ENCODE measurements at places on chromosomes 2 and 18.

- peak; percentile 40 for DNase-seq
Measured at GRCh38 chr18:63016270-63016669, 300.9 kb downstream of the PHLPP1 start.

- DNase-seq = no peak
Measured at GRCh38 chr18:10930076-10930475, 219.3 kb downstream of the PIEZO2 start.

DNA sequence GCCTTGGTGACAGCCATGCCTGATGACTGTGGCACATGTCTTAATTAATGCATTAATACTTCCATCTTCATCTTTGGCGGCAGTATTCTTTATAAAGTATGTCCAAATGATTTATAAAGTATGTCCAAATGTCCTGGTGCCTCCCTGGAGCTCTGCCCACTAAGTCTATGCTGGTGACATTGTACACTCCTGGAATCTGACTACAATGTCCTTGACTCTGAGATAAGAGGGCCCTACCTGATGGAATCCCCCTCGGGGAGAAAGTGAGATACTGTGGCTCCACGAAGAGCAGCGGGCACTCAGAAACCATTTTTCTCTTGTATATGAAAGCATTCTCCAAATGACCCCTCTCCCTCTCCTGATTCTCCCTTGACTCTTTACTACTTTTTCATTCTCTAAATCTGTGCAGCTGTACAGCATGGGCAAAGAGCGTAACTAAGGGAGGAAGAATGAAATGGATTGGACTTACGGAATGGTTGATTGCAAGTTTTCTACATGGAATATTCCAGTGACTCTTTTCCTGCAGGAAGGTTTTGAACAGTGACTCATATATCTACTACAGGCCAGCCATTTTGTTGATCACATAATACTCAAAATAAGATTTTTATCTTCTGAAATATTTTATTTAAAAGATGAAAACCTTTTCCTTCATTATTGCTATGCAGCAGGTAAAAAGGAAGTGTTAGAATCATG, 17.3 kb downstream of the RAB12 start:
- DNase-seq = no peak

DNA sequence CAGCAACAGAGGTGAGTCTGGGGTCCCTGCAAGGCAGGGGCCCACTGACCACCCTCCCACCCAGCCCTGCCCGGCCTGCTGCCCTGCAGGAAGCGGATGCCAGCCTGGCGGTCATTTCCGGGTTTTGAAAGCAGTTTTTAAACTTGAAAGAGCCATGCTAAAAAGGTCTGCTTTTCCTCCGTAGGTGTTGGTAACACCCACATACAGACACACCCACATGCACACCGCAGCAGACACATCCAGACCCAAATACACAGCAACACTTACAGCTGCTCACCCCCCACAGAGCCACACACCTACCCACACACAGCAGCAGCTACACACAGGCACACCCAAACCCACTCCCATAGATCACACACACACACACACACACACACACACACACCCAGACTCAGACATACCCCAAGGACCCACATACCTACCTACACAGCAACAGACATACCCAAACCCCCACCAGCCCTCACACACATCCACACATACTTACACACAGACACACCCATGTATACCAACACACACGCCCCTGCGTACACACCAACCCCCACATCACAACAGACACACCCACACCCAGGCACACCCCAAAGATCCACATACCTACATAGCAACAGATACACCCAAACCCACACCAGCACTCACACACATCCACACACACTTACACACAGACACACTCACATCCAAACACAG, 7.6 kb downstream of the ZFP36L2 start:
- no peak for DNase-seq

GRCh38 chr2:13686262-13686661, 946.3 kb upstream of the LRATD1 start:
- no peak for DNase-seq

DNA sequence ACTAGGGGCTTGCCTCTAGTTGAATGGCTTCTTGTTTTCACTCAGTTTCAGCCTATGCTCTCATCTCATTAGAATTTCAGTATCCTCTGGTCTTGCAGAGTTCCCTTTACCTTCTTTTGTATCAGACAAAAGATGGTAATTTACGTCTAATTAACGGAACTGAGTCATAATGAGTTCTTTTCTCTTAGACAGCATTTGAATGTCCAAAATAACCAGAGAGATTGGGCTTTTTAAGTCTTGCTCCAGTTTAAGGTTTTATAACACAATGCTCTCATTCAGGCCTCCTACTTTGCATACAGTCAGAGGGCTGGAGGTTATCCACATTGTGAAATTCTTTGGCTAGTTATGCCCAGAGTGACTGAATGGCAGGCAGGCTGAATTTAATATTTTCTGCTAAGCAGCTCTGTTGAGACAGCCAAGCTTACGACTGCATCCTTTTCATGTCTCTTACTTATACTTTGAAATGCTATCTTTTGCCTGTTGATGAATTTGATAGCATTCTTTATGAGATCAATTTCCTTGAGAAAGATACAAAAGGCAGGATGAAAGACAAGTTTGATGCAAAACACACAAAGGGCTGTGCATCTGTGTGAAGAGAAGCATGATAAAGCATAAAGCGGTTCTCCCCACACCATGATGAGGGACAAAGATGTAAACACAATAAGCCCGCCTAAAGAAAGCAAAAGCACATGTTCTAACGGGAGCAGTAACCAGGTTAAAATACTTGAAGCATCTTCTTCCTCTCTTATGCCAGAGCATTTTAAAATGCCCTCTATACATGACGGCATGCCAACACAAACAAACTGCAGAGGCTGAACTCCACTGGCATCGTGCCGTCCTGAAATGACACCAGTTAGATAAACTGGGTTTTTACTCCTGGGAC, 90.0 kb downstream of the CDH2 start:
- no peak for DNase-seq

DNA sequence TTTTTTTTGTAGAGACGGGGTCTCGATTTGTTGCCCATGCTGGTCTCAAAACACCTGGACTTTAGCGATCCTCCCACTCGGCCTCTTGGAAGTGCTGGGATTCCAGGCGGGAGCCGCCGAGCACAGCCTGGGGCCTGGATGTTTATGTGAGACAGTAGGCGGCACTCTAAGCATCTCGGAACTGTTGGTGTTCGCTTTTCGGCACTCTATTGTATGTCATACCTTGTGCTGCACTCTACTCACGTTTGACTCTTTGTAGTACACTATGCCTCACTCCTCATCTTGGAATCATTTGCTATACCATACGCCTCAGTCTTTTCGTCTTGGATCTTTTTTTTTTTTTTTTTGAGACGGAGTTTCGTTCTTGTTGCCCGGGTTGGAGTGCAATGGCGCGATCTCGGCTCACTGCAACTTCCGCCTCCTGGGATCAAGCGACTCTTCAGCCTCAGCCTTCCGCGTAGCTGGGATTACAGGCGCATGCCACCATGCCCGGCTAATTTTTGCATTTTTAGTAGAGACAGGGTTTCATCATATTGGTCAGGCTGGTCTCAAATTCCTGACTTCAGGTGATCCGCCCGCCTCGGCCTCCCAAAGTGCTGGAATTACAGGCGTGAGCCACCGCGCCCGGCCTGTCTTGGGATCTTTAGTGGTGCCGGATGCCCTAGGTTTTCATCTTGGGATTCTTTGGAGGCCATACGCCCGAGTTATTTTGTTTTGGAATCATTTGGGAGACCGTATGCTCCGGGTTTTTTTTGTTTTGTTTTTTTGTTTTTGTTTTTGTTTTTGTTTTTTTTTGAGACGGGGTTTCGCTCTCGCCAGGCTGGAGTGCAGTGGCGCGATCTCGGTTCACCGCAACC, 24.2 kb upstream of the ZDBF2 start:
- no peak for DNase-seq

All from neural crest cell (in vitro differentiated cells).